ENCODE measurements at places on chromosomes 4 and X.

DNA sequence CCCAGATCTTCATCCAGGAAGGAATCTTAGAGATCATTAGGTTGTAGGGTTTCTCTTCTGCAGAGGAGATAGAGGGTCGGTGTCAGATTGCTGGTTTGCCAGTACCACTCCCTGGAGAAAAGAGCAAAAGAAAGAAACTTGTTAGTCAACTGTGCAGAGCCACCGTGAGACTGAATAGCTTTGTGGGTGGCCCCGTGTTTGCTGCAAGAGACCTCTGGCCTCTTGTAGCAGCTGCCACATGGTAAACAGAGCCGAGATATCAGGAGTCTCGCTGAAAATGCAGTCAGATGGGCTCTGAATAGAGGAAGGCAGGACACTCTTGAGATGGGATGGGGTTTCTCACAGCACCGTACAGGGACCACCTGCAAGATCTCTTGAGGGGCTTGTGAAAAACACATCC, 149.7 kb downstream of the PTTG2 start:
- no peak for DNase-seq

DNA sequence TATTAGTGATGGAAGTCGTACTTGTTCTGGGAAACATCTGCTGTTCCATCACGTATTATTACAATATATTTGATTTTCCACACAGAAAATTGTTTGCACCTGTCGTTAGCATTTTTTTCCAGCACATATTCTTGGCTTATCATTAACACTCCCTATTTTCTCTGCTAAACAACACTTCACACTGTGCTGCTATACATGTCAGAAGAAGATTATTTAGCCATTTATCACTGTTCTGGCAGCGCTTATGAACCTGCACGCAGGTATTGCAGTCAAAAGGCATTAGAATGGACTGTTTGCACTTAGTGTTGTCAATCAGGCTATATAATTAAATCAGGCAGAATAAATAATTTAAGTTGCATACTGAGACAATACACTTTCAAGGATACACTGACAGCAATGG, 218.6 kb downstream of the CHM start:
- DNase-seq: no peak

GRCh38 chr4:84697615-84698201, 114.8 kb downstream of the CDS1 start:
- DNase-seq: no peak

GRCh38 chrX:16436348-16437188, 213.4 kb upstream of the S100G start:
- DNase-seq: peak; percentile 79

- no peak for DNase-seq
Measured at GRCh38 chr4:41656572-41657520, 91.7 kb downstream of the PHOX2B start.

DNA sequence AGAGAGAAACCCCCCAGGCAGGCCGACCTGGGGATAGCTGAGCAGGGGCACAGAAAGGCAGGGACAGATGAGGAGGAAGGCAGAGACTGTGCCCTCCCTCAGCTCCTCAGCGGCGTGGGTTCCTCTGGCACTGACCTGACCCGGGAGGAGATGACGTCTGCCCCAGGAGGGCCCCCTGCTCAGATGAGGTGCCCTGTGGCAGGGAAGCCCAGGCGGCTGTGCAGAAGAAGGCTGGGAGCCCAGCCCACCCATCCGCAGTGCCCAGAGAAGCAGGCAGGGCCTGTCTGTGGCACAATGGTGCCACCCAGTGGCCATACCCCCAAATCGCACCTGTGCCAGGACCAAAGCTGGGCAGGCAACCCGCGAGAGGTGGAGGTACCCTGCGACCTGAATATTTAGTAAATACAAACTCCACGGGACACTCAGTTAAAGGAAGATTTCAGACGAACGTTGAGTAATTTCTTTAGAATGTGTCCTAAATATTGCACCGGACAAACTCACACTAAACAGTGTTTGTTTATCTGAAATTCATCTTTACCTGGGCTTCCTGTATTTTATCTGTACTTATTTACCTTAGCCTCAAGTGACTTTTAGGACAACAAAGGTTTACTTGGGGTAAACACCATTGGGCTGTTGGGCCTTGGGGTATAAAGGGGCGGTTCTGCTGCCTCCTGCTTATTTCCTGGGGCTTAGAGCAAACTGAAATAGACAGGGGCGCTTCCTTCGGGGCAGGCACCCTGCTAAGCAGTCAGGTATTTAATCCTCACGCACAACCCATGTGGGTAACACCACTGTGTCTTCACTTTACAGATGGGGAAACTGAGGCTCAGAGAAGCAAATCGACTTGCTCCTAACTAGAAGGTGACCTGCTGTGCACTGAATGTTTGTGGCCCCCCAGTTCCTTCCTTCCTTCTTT, 46.5 kb upstream of the HMX1 start:
- peak; percentile 9 for DNase-seq

Data from fibroblast of upper back skin (primary cell).